ENCODE measurements at places on chromosomes 2 and 18.

DNA sequence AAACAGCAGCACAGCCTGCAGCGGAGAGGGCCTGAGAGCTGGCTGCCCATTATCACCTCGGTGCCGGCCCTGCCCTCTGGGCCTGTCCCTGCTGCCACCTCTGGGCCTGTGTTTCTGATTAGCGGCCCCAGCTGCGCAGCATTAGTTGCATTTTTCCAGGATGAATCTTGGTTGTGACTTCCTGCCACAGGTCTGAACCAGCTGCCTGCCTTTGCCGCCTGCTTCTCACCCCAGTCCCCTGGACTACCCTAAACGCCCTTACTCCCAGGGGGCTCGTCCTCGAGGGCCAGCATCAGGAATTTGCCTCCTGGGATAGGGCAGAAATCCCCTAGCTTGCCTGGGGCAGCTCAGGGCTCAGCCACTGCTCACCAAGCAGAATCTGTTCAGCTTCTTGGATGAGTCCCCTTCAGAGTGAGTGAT lies 342.8 kb downstream of the DYSF start:
- no peak for DNase-seq

GRCh38 chr2:105121434-105121833 lies 83.6 kb downstream of the MRPS9 start:
- no peak for DNase-seq

DNA sequence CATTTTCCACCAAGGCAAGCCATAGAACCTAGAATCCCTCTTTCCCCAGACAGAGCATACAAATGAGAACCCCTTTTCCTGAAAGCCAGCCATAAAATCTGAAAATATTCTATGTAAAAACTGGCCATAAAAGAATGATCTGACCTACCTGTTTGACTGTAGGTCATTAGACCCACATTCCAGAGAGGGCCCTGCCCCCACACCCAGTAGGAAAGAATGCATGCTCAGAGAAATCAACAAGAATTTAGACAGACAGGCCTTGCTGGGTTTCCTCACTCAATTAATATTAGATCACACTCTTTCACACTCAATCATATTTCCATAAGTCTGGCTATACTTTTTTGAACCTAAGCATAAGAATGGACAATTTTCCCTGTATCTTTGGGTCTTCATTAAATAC lies 929.5 kb downstream of the ERBB4 start:
- no peak for DNase-seq

- no peak for DNase-seq
These were observed 519.4 kb downstream of the TDRD15 start for GRCh38 chr2:21643180-21643579.

DNA sequence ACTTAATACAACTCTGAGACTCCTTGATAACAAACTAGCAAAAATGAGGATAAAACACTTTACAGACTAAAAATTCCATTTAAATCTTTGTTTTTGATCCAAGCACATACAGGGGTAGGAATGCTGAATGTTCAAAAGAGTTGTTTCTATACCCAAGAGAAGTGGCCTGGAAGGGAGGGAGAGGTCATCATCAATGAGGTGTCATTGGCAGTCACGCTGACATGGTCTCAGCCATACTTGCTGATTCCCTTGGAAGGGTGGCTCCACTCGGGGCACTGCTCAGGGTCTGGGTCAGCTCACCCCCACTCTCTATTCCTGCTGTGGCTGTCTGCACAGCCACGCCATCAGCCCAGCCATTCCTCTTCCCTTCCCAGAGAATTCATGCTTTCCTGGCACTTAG lies 105.2 kb upstream of the PELI1 start:
- no peak for DNase-seq

DNA sequence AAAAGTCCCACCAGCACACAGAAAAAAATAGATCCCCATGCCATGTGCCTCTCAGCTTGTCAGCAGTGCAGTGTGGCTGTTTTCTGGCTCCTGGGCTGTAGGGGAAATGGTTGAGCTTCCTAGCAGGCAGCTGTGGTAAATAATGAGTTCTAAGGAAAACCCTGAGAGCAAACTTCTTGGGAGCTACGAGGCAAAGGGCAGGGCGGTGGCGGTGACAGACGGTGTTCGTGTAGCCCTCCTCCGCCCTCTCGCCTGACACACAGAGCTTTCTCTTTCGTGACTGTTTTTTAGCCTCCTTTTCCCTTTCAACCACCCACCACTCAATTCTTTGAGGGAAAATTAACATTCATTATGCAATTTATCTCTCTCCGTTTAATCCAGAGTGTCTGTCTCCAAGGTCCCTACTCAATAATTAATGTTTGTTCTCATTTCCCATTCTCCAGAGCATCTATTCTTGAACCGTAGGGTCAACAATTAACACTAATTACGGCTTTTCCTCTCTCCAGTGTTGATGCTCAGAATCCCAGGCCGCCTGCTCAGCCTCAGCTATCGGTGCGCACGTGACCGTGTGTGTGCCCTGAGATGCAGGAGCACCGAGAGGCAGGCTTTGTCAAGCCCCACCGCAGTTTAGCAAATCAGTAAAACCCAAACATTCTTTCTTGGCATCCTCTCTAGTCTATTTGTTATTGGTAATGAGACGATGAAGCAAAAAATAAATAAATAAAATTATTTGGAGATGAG lies 50.1 kb downstream of the KIAA2012 start:
- DNase-seq: no peak

Data from GM18507 (cell line).